Activated CD8-positive, alpha-beta memory T cell treated with anti-CD3 and anti-CD28 coated beads for 1 hour (primary cell): ENCODE measurements at places on chromosomes 12 and 14.

DNA sequence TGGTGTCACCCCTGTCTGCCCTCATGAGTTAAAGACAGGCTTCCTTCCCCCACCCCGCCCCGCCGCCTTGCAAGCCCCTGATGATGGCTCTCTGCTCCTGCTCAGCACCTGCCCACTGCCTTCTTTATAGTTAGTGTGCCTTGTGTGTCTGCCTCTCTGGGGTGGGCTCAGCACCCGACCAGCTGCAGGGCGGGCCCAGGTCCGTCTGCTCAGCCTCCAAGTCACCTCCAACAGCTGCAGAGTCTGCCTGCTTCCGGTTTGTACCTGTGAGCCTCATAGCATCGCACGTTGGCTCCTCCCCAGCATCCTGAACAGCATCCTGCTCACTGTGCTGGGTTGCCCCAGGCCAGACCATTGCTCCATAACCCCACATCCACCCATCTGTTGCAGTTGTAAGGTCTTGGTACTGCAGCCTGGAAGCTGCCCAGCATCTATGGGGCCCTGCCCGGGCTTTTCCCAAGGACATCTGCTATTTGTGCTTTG is 3.5 kb downstream of the TGFB3 start:
- no peak for DNase-seq

DNA sequence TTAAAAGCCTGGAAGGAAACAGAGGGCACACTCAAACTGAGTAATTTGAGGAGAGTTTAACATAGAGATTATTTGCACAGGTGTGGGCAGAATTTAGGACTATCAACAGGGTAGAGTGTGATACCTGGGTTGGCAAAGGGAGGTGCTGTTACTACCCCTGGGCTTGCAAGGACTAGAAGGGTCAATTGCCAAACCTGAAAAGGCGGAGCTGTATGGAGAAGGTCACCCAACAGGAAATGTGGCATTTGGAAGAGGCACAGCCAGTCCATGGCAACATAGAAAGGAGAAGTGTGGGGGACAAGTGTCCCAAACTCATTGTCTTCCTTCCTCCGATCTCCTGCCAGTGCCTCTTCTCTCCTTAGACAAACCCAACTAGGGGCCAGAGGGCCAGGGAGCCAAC is 21.6 kb upstream of the MED13L start:
- DNase-seq: no peak

- DNase-seq: no peak
These were observed 7.9 kb downstream of the GCN1 start for GRCh38 chr12:120186654-120187053.

- DNase-seq: no peak
These were observed 252.3 kb downstream of the EFCAB11 start for GRCh38 chr14:89702073-89702875.

GRCh38 chr12:62429457-62429856 is 37.2 kb upstream of the MON2 start:
- no peak for DNase-seq

GRCh38 chr12:81300454-81300853 is 222.6 kb downstream of the ACSS3 start:
- DNase-seq: no peak
